Stimulated activated CD8-positive, alpha-beta memory T cell treated with anti-CD3 and anti-CD28 coated beads, Interleukin-15, amount 100 ng/mL, for 1 hour (primary cell): ENCODE measurements at places on chromosomes 3 and 15.

GRCh38 chr3:19541284-19541683, 392.7 kb downstream of the EFHB start:
- no peak for DNase-seq

- DNase-seq = no peak
Observed at GRCh38 chr3:125054062-125054448, 1.7 kb downstream of the HEG1 start.

DNA sequence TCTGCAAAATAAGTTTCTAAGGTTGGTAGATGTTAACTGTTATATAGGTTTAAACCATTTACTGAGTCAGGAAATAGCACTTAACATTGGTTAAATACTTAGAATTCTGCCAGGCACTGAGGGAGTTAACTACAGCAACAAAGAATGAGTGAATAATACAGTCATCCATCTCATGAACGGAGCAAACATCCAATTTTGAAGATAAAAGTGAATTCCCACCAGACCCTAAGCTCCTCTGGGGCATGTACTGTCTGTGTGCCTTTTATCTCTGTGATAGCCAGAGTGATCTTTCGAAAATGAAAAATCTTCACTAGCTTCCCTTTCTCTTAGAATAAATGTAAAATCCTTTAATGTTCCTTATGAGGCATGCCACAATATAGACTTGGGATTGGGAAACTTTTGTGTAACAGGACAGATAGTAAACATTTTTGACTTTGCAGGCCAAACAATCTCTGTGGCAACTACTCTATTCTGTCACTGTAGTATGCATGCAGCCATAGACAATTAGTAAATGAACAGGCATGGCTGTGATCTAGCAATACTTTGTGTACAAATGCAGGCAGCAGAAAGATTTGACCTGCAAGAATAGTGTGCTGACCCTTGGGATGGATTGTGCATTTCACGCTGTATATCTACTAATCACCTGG, 294.5 kb upstream of the LMCD1 start:
- DNase-seq = no peak

DNA sequence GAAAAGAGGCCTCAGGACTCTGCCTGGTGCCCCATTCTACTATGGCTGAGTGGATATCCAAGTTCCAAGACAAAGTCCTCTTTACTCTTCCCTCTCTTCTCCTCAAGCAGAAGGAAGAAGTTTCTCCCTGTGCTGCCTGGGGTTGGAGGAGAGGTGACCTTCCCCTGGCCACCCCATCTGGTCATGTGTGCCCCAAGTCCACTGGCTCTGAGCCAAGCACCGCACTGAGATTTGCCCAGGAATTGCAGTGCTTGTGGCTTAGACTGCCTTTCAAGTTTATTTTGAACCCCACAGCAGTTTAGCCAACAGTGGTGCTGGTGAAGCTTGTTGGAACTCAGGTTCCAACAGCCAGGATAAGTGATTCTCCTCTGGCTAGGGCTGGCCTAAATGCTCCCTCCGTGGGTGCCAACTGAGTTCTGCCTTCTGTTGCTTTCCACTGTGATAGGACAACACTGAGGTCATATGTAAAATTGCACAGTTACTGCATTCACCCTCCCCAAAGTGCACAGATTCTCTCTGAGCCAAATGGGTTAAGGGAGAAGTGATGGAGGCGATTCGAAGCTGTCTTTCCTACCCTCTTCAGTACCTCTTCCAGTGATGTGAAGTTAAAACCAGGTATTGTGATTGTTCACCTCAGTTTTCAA, 69.9 kb downstream of the TMCO5A start:
- DNase-seq = no peak

- no peak for DNase-seq
Observed at GRCh38 chr3:5017925-5018531, 38.8 kb downstream of the BHLHE40 start.

GRCh38 chr15:90839187-90840071, 29.0 kb upstream of the FURIN start:
- DNase-seq = no peak
